ENCODE measurements at places on chromosomes 1 and 21.

DNA sequence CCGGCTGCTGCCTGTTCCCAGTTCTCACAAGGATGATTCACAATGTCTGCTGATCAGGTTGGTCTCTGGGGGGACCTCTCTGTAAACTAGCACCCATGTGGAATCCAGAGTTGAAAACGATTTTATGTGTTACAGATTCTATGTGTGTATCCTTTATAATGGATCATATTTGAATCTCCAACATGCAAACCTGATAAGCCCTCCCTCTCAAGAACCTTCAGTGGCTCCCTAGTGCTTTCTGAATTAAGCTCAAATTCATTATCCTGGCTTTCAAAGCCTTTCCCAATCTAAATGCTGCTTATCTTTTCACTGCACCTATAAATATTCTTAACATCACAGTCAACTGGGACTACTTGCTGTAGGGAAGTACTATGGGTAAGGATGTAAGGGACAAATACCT lies 166.8 kb upstream of the USP24 start:
- DNase-seq, result no peak

DNA sequence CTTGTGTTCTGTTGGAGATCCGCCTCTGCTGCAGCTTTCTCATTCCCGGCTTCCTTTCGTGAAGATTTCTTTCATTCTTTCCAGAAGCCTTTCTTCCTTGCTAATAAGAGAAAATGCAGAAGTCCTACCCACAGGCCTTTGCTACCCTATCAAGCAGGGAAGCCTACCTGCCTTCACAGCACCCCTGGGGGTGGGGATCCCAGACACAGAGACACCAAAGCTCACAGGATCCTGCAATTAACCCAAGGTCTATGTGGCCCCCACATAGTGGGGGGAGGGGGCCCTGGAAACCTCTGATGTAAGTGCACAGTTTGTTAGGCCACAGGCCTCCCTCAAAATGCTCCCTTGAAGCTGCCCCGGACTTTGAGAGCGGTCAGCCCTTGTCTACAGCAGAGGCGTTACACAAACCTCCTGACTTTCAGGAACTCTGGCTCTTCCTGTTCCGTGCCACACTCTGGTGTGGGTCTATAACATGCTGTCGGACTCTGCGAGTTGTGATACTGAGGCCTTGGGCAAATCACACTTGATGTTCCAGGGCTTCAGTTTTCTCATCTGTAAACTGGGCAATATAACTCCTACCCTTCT lies 31.2 kb downstream of the NKAIN1 start:
- DNase-seq, result no peak

DNA sequence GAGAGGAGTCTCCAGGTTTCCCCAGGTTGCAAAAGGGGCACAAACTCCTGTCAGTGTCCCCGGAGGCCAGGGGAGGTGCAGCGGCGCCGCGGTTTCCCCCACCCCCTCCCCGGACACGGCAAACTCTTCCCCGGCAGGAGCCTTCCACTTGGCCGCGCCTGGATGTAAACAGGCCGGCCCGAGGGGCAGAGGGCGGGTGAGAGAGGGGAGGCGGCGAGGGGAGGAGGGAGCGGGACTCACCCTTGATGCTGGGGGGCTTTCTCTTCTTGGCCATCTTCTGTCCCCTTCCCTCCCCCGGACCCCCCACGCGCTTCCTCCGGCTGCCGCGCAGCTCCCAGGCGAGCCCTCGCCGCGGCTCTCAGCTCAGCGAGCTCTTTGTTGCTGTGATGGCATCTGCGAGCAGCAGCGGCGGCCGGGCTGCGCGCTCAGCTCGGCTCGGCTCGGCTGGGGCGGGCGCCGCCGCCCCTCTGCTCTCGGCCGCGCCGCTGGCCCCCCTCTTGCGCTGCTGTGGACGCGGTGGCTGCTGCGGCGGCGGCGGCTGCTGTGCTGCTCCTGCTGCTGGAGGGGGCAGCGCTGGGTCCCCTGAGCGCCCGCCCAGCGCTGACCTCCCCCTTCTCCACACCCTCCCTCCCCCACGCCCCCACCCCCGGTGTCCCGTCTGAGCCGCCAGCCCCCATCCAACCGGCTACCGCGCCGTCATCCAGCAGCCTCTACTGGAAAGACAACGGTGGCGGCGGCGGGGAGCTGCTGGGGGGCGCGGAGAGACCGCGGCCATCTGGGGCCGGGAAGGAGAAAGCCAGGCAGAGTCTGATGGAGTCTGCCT lies 4.9 kb upstream of the SLC44A5 start:
- peak; percentile 22 for DNase-seq

DNA sequence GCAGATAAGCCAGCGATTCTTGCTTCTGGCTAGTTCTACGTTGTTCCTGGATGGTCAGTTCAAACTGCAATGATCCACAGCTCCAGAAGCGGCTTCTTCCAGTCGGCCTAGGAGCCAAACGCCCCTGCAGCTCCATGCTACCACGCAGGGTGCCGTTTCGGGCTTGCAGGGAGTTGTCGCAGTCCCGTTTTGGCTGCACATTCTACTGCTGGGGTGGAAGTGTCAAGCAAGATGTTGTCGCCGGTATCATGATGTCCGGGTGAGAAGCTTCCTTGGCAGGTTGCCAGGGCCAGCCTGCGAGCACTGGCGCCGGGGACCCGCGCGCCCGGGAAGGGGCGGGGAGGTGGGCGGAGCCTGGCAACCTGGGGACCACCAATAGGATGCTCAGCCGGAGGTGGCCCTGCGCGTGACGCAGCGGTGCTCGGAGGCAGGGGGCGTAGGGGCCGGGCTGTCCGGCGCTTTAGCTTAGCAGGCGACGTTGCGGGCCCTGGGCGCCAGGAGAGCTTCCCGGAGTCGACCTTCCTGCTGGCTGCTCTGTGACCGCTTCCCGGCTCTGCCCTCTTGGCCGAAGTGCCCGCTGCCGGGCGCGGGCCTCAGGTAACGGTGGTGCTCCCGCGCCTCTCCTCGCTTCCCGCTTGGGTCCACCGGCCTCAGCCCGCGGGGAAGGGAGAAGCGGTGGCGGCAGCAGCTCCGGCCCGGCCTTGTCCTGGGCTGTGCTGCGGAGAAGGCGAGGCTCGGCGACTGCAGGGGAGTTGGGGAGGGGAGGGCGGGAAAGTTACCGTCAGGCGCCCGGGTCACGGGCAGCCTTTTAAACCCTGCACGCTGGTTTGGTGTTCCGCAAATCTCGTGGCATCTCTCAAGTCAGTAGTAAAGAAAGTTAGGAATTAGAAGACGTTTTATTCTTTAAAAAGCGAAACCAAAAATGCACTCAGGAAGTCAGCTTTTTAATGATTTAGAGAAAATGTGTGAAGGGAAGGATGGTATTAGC lies at the start of gene SOAT1:
TSS of gene SOAT1 (plus strand) at position 458 of the 988 bp plus-strand sequence. CDS start 8,888 bp downstream, outside the sequence.
- peak; percentile 98 for DNase-seq

- no peak for DNase-seq
Measured at GRCh38 chr1:71228241-71228640, 147.4 kb upstream of the ZRANB2 start.

DNA sequence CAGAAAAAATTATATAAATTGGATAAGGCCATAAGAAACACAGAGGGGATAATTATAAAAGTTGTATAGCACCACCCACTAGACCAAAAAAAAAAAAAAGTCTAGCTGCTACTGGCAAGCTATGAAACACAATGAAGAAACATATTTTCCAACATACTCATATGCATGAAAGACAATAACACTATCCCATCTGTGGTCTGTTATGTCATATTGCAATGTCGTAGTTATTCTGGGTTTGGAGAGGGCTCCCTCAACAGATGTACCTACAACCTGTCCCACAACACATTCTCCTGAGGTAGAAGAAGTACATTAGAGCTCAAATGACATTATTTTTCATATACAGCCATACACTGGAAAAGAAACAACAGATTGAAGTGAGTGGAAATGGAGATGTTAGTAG lies 517.6 kb upstream of the ADGRL4 start:
- no peak for DNase-seq

DNA sequence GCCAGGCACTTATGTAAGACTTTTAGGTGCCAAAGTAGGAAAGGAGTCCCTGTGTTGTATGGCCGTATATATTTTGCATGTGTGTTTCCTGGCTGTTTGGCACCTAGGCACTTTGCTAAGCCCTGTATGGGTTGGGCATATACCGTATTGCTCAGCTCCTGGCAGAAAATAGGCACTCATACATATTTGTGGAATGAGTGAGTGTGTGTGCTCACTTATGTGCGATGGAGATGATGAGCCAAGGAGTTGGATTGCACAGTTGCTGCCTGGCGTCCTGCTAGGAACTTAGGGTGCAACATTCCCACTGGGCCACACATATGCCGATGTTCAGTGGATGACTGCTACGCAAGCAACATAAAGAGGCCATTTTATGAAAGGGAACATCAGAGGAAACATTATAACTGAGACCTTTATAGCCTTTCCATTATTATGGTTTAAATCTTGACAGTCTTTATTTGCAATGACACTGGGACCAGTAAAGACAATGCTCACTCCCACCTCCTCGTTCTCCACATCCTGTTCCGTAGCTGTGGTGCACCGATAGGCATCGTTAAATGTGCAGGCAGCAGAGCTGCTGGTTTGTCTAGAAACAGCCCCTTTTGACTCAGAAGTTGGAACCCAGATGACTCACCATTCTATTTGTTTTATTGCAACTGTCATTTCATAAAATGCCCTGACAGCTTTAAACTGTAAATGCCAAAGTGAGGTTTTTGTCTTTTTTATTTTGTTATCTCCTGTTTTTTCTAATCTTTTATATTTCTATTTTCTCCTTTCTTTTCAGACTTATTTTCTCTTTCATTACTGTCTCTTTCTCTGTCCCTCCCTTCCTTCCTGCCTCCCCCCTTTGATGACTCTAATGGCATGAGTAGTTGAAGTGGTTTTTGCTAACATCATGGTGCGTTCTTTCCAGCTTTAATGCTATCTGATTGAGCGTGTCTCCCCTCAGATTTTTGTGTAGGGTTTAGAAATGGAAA lies 36.1 kb downstream of the PEX14 start:
- peak; percentile 86 for DNase-seq

DNA sequence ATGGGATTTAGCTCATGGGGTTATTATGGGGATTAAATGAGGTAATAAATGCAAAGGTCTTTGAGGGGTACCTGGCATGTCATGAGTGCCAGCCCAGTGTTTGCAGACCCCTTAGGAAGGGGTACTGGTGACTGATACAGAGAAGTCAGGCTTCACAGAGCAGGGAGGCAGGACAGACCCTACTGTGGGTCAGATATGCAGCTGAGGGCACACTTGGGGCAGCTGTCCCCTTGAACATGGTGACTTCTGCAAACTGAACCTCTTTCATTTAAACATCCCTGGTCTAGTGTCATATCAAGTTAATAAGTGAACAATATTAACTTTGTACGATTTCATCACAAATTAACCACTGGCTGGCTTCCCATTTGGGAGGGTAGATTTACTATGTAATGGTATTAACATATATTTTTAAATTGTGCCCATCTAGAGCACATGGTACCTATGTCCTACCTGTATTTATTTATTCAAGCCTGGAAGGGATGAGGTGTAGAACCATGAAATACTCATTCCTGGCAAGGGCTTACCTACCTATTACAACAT lies 25.9 kb downstream of the STPG1 start:
- DNase-seq, result no peak

DNA sequence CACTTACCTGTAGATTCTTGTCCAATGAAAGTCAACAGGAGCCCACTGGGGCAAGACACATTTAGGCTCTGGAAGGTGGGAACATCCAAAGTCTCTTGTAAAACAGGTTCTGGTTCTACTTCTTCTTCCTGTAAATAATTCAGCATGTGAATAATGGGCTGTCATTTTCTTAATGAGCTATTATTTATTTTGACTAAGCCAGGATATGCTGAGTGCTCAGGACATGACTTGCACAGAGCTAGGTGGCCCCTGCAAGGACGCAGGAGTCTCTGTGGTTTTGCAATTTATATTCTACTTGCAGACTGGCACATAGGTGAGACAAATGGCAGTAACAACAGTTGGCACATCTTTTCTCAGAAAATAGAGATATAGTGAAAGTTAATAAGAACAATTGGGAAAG lies 98.7 kb downstream of the WDR3 start:
- no peak for DNase-seq

DNA sequence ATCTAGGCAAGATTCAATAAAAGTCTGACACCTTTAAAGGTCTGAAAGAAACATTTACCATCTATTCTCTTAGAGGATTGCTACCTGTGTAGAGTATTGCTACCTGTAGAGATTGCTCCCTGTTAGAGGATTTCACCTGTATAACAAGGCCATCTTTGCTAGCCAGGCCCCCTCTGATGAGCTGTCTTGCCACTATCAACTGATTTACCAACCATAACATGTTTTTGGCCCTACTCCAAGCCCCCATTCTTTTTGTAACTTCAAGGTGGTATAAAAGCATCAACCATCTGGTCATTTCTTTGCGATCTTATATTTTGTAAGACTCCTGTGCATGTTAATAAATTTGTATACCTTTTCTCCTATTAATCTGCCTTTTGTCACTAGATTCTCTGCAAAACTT lies 424.7 kb upstream of the CAMK1G start:
- DNase-seq, result no peak

DNA sequence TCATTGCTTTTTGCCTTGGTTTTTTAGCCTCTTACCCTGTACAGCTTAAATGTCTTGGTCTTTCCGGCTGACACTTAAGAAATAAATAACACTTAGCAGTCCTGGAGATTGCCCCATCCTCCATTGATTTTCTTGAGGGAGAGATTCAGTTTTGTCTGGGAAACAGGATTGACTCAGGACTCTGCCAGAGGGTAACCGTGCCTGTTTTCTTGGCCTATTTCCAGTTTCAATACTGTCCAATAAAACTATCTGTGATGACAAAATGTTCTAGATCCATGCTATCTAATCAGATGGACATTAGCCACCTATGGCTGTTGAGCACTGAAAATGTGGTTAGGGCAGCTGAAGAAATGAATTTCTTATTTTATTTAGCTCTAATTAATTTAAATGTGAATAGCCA lies 216.1 kb downstream of the DUSP10 start:
- no peak for DNase-seq

- peak; percentile 60 for DNase-seq
Measured at GRCh38 chr1:167401260-167401873, 117.0 kb downstream of the CD247 start.

GRCh38 chr1:11590395-11590794 lies 63.8 kb downstream of the FBXO2 start:
- no peak for DNase-seq

DNA sequence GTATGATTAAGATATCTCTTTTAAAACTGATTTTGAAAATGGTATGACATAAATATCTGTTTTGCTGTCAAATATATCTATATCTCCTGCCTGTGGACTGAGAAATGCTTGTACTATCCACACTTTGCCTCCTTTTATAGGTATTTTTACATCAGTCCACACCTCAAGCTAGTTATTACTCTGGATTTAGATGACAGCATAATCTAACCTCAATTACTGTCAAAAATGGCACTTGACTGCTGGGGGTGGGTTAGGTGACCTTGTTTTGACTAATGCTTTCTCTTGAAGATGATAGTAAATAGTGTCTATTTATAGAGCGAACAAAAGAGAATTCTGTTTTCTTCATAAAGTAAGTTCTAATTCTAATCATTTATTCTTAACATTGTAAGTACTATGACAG lies 9.1 kb downstream of the ADGRL2 start:
- DNase-seq, result no peak

GRCh38 chr1:66778969-66779368 lies 22.1 kb downstream of the INSL5 start:
- no peak for DNase-seq

Data from stimulated activated CD4-positive, alpha-beta T cell treated with anti-CD3 and anti-CD28 coated beads, Interleukin-15, amount 100 ng/mL, for 24 hours (primary cell).